ENCODE measurements at places on chromosomes 5 and 9. TPM values are rescaled to one million over a fixed set of nuclear protein-coding genes. Genes with fewer than 3 reads are reported as not detected.

DNA sequence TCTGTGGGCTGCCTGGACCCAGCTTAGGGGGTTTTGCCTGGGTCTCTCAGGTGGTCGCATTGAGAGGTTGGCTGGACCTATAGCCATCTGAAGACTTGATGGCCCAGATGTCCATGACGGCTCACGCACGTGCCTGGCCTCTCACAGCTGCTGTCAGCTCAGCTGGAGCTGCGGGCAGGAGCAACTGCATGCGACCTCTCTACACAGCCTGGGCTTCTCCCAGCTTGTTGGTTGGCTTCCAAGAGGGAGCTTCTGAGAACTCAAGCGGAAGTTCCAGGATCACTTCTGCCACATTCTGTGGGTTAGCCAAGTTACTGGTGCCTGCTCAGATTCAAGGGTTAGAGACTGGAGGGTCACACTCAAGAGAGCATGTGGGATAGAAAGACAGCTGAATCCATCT lies 99.2 kb downstream of the DAPK1 start:
- H3K4me1 ChIP-seq: no peaks in the 10 kb centered on the region
- H3K27me3 ChIP-seq: peaks cover 13% of the 10 kb centered on the region
- H3K36me3 ChIP-seq: no peaks in the 10 kb centered on the region
- H3K4me3 ChIP-seq: no peak overlapping the region
- no peak overlapping the region for H3K27ac ChIP-seq

GRCh38 chr9:94985649-94986048 lies 259.1 kb downstream of the AOPEP start:
- no peak for ATAC-seq
- no peak overlapping the region for H3K4me3 ChIP-seq
- peaks cover 5% of the 10 kb centered on the region for H3K4me1 ChIP-seq
- H3K27ac ChIP-seq: no peak overlapping the region

Gene ABO
- not detected for total RNA-seq

Gene OGN
- total RNA-seq: not detected

Gene PCDHB3
- 0.08 TPM for total RNA-seq

Measured in activated T-helper 17 cell treated with anti-CD3 and anti-CD28 coated beads, Interleukin-2, amount 50 U/mL, for 72 hours (primary cell).